ENCODE measurements at places on chromosomes 7 and 10. TPM values are rescaled to one million over a fixed set of nuclear protein-coding genes. Genes with fewer than 3 reads are reported as not detected.
A peak's percentile ranks its signal among the peaks of the same experiment; 100 is the strongest.

GRCh38 chr10:132465889-132466519 is 69.0 kb downstream of the PWWP2B start:
- no peak for DNase-seq

GRCh38 chr7:87926581-87927461 is 7.2 kb upstream of the ADAM22 start:
- no peak for DNase-seq

RBM17 gene
- 31.8 TPM for total RNA-seq

DNA sequence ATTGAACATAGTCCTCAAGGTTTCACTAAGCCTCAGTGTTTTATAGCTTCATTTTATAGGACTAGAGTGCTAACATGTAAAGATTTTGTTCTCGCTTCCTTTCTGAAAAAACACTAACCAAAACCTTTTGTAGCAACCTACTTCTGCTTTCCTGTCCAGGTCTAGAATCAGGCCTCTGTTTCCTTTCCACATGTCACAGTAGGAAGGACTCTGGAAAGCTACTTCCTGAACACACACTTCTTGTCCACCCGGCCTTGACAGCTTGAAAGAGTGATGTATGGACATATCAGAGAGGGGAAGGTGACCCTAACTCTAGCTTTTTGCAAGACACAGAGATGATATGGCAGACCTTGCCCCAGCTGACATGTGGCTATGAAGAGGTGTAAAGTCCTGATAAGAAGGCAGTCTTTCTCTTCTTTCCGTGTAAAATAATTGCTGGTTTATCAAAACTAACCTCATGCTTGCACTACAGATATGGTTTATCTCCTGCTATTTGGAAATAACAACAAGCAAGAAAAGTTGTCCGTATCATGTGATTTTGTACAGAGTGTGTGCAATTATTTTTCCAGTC is 175.4 kb downstream of the SKAP2 start:
- DNase-seq: no peak

ZNF503 gene
- total RNA-seq: 18.5 TPM

- DNase-seq: no peak
These were observed 99.5 kb upstream of the ABI1 start for GRCh38 chr10:26960308-26960707.

- no peak for DNase-seq
These were observed 533.4 kb downstream of the TCERG1L start for GRCh38 chr10:130778166-130778545.

DNA sequence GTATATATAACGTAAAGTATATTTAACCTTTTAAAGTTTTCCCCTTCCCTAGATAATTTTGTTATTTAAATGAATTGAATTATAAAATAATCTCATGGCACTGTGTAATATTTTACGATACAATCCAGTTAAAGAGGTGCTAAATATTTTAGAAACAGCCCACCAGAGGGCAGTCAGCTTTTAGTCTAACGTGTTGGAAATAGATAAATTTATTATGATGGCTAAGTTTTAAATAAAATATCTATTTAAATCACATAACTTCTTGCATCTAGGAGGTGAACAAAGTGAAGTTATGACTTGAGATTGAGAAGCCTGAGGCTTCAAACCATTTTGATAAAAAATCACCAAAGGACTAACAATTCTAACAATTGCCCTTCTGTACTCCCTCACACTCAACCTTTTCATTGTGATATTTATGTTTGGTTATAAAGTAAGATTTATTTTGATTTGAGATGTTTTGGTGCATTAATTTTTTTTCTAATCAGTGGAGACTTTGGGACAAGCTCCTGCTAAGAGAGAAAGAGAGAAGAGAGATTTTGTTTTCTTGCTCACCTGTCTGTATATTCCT is 171.5 kb upstream of the SP4 start:
- DNase-seq: peak; percentile 4

CYP2E1 gene
- 1.8 TPM for total RNA-seq

NACAD gene
- total RNA-seq: 0.72 TPM

DNA sequence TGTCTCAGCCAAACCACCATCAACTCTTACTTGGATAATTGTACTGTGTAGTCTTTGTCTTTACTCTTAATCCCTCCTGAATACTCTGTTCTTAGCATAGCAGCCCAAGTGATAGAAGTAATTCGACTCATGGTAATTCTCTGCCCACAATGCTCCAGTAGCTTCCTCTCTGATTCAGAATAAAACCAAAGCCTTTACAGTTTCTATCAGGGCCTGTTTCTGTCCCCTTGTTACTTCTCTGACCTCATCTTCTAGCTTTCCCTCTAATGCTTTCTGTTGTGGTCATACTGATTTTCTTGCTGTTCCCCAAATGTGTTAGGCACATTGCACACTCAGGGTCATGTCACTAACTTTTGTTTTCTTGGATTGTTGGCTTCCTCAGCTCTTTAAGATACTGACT is 8.0 kb downstream of the ZNF518A start:
- DNase-seq: no peak

MCMBP gene
- 48.1 TPM for total RNA-seq

GRCh38 chr7:106177300-106177690 is 65.2 kb upstream of the SYPL1 start:
- DNase-seq: no peak

- DNase-seq: peak; percentile 50
These were observed 48.0 kb downstream of the ST7 start for GRCh38 chr7:117001283-117001682.

OPN1SW gene
- total RNA-seq: not detected

VGF gene
- total RNA-seq: 0.36 TPM

DNA sequence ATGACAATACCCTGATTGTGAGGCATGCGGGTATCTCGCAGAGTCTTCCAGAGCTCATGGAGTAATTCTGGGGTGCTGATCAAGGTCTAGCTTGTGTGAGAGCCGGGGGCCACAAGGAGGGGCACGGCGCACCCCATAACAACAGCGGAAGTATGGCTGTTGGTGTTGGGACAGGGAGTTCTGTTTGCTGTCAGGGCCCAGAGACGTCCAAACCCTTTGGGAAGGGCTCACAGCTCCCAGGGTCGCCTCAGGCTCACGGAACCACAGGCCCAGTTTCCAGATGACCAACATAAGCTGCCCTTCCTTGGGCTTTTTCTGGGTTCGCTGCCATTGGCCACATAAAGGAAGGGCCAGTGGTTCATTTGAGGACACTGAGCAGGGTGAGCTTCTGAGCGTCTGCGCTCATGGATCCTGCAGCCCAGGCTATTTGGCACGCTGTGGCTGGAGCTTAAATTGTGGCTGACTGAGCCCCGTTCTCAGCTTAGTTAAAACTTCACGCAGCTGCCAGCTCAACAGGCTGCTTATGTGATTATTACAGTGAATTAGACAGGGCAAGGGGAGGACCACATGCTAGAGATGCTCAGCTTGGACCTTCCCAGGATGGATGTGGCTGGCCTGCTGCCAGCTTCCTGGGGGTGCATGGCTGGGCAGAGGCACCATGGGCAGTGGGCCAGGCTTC is 92.3 kb downstream of the DNAJB6 start:
- no peak for DNase-seq

DNA sequence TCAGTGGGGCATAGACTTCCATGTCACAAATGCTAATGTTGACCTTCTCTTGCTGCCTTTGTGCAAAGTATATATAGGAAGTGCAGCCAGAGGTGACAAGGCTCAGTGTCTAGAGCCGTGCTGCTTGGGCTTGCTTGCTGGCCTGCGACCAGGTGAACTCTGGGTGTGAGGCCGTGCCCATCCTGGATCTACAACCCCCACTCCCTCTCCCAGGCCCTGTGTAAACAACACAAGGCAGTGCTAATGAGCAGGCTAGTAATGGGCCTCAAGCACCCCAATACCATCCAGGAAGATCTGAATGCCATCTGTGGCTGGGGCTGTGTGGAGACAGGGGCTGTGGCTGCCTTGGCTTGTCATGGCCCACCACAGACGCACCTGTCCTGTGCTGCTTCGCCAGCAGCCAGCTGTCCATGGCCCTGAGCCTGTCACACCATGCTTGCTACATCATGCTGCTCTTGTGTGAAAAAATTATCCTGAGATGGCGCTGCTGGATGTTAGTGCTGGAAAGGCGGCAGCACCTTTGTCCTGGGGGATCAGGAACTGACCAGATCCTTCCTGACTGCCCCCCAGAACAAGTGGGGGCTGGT is 107.6 kb upstream of the ZNF92 start:
- DNase-seq: no peak

GRCh38 chr10:75431180-75432111 is at the start of gene LRMDA:
Gene LRMDA (plus strand): TSS chr10:75431624.
- peak; percentile 95 for DNase-seq

DNA sequence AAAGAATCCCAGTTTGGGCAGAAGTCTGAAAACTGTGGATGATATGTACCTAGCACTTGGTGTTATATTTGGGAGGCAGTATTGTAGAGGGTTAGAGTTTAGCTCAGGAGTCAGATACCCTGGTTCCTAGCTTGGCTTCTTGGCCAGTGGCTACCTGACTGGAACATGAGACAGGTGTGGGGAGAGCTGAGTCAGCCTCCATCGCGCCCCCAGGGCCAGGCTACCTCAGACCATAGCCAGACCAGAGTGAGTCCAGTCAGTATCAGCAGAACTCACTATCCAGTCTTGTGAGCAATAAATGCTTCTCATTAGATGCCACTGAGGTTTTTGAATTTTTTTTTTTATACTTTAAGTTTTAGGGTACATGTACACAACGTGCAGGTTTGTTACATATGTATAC is 26.0 kb downstream of the CYP3A5 start:
- DNase-seq: no peak

DNA sequence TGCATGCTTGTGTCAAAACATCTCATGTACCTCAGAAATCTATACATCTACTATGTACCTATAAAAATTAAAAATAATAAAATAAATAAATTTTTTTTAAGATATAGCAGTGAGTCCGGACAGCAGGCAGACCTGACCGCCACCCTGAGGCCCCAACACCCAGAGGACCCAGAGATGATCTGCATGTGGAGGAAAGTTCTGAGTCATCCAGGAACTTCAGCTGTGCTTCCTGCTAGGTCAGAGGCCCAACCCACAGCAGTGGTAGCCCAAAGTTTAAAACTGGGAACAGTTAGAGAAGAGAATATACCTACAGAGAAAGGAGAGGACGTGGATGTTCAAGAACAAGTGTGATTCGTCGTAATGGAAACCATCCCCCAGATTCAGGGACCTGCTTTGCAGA is 683.7 kb upstream of the NRP1 start:
- no peak for DNase-seq

DNA sequence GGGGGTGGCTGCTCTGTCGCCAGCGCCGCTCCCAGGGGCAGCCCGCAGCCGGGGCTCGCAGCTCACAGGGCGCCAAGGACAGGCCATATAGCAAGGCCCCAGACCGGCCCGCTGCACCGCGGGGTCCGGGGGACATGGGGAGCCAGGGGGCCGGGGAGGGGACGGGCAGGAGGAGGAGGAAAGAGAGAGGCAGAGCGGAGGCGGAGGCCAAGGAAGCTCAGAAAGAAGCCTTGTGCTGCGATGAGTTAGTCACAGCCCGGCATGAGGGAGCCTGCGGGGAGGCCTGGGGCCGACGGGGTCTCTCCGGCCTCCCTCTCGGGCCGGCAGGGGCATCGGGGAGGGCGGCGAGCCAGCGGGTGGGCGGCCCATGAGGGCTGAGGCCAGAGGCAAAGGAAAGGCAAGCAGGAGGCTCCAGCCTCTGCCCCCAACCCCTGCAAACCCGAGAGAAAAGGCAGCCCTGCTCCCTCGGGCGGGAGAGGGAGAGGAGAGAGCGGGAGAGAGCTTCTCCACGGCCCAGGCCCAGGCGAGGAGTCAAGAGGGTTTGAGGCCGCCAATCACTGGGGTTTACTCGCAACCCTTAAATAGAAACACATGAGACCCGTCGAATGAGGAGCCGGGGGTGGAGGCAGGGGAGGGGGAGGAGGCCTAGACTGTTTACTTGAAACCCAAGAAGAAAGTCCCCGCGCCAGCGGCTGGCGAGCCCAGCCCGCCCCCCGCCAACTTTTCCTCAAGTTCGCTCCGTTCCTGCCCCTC is 167.9 kb downstream of the NEURL1 start:
- peak; percentile 99 for DNase-seq

- no peak for DNase-seq
These were observed 86.6 kb downstream of the AHCYL2 start for GRCh38 chr7:129311429-129311828.

GRCh38 chr10:110918643-110919348 is at the start of gene BBIP1:
Gene BBIP1 (minus strand): TSS chr10:110919180. CDS start chr10:110918157, 1,023 bp downstream.
- no peak for DNase-seq

GRCh38 chr10:23358357-23358756 is 13.8 kb upstream of the C10orf67 start:
- no peak for DNase-seq

DNA sequence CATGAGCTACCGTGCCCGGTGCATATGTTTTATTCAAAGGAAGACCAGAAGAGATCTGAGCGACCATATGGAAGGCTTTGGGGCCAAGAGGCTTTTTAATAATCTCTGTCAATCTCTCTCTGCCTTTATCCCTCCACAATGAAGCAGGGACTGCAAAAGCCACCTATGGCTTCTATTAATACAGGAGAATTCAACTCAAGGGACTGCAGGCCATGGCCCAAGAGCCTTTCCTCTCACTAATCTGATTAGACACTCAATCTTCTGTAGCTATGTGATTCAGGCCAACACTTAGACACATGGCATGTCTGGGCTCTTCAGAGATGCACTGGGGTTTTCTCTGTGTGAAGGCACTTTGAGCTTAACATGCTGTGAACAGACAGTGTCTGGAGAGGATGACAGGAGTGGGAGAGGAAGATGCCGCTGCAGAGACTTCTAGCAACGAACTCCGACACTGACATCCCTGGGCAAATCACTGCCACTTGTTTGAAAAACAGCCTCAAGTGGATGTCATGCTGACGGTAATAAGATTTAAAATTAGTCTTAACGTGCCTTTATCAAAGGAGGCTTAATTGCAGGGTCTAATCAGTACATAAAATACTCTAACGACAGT is 114.4 kb upstream of the AOAH start:
- no peak for DNase-seq

DNA sequence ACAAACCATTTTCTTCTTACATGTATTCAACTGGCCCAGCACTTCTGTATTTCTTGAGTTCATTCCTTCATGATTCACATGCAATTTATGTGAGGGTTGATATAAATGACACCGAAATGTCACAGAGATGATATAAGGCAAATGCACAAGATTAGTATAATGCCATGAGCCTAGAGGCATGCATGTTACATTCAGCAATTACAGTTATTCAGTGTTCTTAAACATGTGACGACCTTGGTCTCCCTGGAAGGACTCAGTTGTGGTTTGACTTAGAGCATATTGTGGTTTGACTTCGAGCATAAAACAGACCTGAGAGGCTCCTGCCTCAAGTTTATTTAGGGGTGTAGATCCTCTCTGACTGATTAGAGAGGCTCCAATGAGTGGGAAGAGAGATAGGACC is 752.1 kb upstream of the POM121L12 start:
- DNase-seq: no peak

DNA sequence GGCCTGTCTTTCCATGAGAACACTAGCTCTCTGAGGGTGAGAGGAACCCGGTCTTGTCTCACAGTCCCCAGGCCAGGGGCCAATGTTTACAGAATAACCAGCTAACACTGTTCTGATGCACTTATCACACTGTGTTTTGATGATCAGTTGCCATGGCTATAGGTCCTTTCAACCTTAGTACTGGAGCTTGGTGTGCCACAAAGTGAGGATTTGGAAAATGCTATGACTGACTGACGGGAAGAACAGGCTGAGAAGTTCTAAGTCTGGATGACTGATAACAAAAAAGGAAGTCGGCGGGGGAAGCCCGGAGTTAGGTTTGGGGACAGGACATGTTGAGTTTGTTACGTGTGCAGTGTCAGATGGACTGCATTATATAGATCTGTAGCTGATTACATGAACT is 141.8 kb downstream of the CTTNBP2 start:
- DNase-seq: no peak

FAM241B gene
- not detected for total RNA-seq

GRCh38 chr7:83486957-83487356 is 162.0 kb downstream of the SEMA3E start:
- DNase-seq: no peak

TFR2 gene
- under 0.01 TPM for total RNA-seq
